B cell (primary cell): ENCODE measurements at places on chromosomes 11 and 22. TPM values are rescaled to one million over a fixed set of nuclear protein-coding genes. Genes with fewer than 3 reads are reported as not detected.

KDM4E gene
- total RNA-seq = not detected in 2 replicates

KCNQ1 gene
- total RNA-seq = 28.8 and 31.9 TPM in 2 replicates

RTN4RL2 gene
- total RNA-seq = 0.12 and 0.27 TPM in 2 replicates

TMEM45B gene
- total RNA-seq = not detected in 2 replicates

RTCB gene
- total RNA-seq = 60.1 and 60.6 TPM in 2 replicates

GRCh38 chr11:72781313-72782080, 12.3 kb downstream of the STARD10 start:
- H3K4me3 ChIP-seq = peak overlapping the region; percentile 38
- H3K27me3 ChIP-seq = no peaks in the 10 kb centered on the region
- DNase-seq = peak; percentile 77
- H3K36me3 ChIP-seq = no peaks in the 10 kb centered on the region

GRCh38 chr11:8544807-8545206, 49.2 kb downstream of the STK33 start:
- no peak for DNase-seq
- no peaks in the 10 kb centered on the region for H3K36me3 ChIP-seq
- no peaks in the 10 kb centered on the region for H3K27me3 ChIP-seq

DNA sequence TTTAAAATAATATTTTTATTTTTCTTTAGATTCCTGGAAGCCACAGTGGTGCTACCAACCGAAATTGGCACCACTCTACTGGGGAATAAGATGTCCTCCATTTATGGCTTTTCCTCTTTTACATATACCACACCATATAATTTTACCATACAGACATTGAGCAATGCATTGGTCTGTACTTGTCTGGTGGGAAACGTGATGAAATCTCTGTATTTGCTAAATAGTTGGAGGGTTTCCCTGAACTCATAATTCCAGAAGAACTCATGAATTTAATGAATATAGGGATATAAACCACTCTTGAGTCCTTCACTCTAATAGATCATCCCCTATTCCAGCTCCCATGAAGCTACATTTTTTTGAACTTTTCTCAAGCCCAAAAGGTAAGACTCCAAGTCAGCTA, 28.0 kb upstream of the MMP13 start:
- no peaks in the 10 kb centered on the region for H3K4me1 ChIP-seq
- no peak overlapping the region for H3K27ac ChIP-seq
- no peaks in the 10 kb centered on the region for H3K27me3 ChIP-seq

DNA sequence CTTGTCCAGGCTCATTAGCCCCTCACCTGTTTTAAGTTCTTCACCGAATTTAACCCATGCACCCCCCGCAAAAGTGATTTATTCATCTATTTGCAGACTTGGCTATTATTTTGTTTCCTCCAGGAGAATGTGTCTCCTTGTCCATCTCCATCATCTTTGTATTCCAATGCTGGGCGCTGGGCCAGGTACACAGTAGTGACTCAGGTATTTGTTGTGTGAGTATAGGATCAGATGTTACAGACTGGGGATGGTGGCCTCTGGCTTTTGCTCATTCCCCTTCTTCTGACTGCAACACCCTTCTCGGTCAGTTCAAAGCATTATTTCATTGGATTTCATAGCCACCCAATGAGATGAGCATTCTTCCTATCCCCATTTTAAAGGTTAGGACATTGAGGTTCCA, 408.2 kb downstream of the MN1 start:
- H3K27ac ChIP-seq = no peak overlapping the region
- H3K36me3 ChIP-seq = no peaks in the 10 kb centered on the region
- no peaks in the 10 kb centered on the region for H3K27me3 ChIP-seq
- H3K4me3 ChIP-seq = no peak overlapping the region

DNA sequence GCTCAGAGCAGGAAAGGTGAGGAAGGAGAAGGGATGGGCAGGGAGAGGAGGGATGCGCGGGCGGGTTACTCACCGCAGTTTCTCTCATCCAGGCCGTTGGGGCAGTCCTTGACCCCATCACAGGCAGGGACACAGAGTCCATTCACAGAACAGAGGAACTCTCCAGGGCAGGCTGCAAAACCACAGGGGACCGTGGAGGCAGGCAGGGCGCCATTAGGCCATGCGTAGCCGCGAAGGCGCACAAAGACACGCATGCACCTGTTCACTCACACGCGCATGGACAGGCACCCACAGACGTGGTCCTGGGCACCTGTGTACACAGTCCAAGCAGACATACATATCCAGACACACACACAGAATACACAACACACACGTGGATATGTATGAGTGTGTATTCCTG, 23.0 kb downstream of the KCTD17 start:
- peaks cover 44% of the 10 kb centered on the region for H3K27me3 ChIP-seq
- no peak for DNase-seq
- H3K27ac ChIP-seq = no peak overlapping the region
- no peaks in the 10 kb centered on the region for H3K36me3 ChIP-seq
- peaks cover 4% of the 10 kb centered on the region for H3K4me1 ChIP-seq
- H3K4me3 ChIP-seq = no peak overlapping the region
